NCI-H446 (cell line): ENCODE measurements at places on chromosomes 7 and 10.

- DNase-seq, result no peak
These were observed 485.8 kb downstream of the PLXDC2 start for GRCh38 chr10:20302033-20302432.

- no peak for DNase-seq
These were observed 191.4 kb upstream of the STK17A start for GRCh38 chr7:43391518-43391917.

DNA sequence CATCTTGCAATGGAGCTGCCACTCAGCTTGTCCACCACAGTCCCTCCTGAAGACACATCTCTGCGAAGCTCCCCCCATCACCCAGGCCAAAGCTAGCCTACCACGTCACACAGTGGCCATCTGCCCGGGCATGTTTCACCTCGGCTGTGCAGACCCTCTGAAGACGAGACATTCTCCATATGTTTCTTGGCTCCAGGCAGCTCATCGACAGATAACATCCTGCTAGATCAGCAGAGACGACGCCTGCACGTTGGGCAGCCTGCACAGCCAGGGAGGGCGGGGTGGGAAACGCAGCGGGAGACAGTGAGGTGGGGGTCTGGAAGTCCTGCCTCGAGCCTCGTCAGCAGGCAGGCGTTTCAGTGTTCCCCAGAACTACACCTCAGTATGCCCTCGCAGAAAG is 53.0 kb downstream of the PTPRN2 start:
- DNase-seq, result no peak

DNA sequence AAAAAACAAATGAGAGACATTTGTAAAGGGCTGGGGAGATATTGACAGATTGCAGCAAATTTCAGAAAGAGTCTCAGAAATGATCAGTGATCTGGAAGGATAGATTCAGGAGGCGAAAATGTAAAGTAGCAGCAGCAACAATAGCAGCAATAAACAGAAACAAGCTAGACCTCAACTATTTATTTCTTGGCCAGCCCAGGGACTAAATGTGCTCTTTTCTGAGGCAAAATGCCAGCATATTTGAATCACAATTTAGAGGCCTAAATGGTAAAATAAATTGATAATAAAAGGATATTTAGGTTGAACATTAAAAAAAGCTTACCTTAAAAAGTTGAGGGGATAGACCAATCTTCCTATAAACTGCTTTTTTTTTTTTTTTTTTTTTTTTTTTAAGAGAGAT is 134.6 kb upstream of the ITGB1 start:
- DNase-seq, result no peak

- no peak for DNase-seq
These were observed 58.2 kb downstream of the ENTPD1 start for GRCh38 chr10:95814011-95814727.

- no peak for DNase-seq
These were observed at the start of gene MINDY4 for GRCh38 chr7:30771174-30771879. Gene MINDY4, plus strand, starts transcription at chr7:30771417. Its CDS starts 77 bp downstream, at chr7:30771494.

- DNase-seq, result peak; percentile 86
These were observed 330.2 kb upstream of the FZD1 start for GRCh38 chr7:90933984-90934383.

GRCh38 chr7:142770661-142771352 is at the start of gene PRSS2:
Gene PRSS2, plus strand, starts transcription at chr7:142770970. Its CDS starts 13 bp downstream, at chr7:142770983.
- no peak for DNase-seq

DNA sequence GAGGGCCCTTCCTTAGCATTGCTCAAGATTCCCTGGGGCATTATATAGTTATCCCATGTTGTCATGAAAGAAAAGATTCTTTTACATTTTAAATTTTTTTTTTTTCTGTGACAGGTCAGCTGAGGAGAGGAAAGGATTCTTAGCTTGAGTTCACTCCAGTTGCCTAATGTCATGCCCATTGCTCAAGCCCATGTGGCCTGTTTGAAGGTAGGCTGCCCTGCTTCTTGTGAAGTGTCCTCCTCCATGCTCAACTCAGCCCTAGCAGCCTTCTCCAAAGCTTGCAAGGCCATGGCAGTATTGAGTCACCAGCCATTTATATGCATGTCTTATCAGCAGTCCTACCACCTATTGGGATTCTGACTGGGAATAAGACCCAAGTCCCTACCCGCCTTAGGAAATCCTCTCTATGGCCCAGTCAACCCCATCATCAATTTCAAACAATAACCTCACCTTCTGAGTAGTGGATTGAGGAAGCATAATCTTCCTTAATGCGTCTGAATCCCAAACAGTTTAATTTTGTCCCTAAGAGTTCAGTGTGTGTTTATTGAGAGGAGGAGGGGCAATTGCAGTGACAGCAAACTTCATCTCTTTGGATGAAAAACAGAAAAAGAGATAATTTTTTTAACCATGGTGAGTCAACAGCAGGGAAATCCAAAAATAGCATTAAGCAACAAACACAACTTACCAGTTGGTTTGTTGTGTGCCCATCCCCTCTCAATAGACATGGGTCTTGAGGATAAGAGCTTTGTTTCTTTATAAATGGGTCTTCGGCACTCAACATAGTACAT is 38.6 kb upstream of the WASL start:
- DNase-seq, result no peak

GRCh38 chr10:93070378-93071176 is 3.1 kb upstream of the CYP26A1 start:
- no peak for DNase-seq

DNA sequence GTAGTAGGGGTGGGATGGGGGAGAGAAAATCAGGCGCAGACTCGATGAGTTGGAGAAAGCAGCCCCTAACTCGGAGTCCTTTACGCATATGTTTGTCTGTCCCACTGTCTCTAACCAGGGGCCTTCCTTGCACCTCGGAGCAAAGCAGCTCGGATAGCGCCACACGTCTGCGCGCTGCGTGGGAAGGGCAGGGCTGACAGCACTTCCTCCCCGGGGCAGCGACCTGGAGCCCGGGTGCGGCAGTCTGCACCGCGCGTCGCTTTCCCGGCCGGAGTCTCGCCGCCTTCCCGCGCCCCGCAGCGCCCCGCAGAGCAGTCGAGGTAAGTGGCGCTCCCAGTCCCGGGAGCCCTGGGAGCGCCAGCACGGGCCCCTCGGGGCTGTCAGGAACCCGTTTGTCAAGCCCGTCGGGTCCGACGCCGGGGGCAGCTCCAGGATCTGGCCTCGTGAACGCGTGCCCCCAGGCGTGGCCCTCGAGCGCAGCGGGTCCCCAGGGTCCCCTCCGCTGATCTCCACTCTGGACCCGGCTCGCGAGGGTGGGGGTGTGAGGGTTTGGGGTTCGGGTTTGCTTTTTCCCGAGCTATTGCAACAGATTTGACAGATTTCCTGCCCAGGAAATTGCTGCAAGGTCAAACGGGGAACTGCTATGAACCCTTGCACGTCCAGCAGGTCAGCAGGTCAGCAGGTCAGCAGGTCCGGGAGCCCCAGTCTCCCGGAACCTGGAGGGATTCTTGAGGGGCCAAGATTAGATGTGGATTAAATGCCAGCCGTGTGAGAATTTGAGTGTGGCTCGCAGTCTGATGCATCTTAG is 597 bp downstream of the APBB1IP start:
- DNase-seq, result no peak

DNA sequence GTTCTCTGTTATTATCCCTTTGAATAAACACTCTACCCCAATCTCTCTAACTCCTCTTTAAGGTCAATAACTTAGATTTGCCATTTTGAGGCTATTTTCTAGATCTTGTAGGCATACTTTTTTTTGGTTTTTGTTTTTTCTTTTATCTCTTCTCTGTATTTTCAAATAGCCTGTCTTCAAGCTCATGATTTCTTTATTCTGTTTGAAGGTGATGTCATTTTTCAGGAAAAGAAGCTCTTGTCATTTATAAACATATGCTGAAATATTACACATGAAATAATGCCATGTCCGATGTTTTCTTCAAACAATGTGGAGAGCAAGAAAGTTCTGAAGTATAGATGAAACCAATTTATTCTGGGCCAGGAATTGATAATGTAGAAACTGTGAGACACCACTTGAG is 57.5 kb upstream of the CABCOCO1 start:
- DNase-seq, result no peak

- no peak for DNase-seq
These were observed 38.4 kb downstream of the SLC39A12 start for GRCh38 chr10:17989908-17990767.

DNA sequence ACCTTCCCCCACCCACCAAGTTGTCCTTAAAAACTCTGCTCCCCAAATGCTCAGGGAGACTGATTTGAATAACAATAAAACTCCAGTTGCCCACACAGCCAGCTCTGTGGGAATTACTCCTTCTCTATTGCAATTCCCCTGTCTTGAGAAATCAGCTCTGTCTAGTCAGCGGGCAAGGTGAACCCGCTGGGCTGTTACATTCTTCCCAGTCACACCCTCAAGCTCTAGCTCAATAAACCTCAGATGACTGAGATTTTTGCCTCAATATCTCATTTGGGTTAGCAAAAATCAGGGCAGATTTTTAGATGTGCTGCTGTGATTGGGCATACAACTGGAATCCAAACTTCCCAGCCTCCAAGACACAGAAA is 32.9 kb downstream of the SVOPL start:
- DNase-seq, result no peak

GRCh38 chr10:44809647-44810046 is 101.5 kb upstream of the TMEM72 start:
- no peak for DNase-seq

- DNase-seq, result no peak
These were observed 16.0 kb downstream of the GIMAP5 start for GRCh38 chr7:150753239-150753638.

GRCh38 chr7:150939466-150939865 is 38.7 kb downstream of the KCNH2 start:
- no peak for DNase-seq

DNA sequence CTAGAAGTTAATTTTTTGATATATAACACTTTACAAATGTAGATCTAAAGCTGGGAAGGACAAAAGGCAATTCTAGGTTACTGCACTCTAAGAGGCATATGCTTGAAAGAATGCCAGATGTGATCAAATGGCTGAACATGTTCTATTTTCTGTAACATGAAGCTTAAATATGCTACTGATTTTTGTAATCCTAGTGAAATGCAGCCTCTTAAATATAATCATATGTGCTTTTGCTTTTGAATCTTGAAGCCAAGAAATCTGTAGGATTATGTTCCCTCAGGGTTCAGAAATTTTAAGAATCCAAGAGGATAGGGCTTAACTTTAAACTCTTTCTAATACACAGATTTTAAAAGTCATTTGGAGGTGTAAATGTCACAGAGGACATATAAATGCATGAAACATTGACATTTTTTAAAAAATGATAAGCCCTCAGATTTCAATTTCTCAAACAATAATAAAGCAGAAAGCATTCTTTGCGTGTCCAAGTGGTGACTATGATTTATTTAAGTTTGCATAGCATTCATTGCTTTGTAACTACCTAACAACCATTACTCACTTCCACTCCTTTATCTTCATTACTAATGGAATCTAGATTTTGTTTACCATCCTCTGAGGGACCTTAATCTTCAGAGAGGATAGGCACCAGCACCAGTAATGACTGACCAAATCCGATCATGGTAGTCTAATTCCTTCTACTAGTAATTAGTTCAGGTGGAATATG is 170.4 kb downstream of the MAGI2 start:
- DNase-seq, result peak; percentile 8

GRCh38 chr7:38806912-38807311 is 102.1 kb downstream of the VPS41 start:
- no peak for DNase-seq

GRCh38 chr7:47610506-47611044 is 28.7 kb upstream of the TNS3 start:
- DNase-seq, result no peak

GRCh38 chr7:105173586-105173985 is 159.6 kb downstream of the KMT2E start:
- DNase-seq, result no peak

DNA sequence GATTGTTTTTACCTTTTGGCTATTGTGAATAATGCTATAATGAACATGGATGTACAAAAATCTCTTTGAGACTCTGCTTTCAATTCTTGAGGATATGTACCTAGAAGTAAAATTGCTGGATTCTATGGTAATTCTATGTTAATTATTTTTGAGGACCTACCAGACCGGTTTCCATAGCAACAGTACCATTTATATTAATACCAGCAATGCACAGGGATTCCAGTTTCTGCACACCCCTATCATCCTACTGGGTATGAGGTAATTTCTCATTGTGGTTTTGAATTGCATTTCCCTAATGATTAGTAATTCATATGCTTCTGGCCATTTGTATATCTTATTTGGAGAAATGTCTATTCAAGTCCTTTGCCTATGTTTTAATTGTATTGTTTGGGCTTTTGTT is 9.9 kb upstream of the PPP1R9A start:
- no peak for DNase-seq

GRCh38 chr7:127253281-127254162 is 781 bp upstream of the GRM8 start:
- peak; percentile 45 for DNase-seq

DNA sequence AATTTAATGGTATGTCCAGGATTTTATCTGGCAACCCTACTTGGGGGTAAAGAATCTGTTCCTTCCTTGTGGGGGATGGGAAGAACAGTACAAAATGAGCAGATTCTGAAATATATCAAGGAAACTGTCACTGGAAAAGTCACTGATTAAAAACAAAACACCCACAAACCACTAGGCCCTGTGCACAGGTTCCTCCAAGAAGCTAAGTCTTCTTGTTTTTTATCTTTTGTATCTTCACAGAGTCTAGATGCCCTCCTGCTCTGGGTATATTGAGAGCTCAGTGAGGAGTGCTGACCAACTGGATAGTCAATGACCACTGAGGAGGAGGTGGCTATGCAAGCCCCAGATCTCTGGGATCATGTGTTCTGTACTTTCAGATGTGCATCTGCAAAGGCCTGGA is 86.8 kb upstream of the ANKRD1 start:
- DNase-seq, result no peak

GRCh38 chr7:46569133-46569465 is 648.0 kb upstream of the IGFBP3 start:
- no peak for DNase-seq

DNA sequence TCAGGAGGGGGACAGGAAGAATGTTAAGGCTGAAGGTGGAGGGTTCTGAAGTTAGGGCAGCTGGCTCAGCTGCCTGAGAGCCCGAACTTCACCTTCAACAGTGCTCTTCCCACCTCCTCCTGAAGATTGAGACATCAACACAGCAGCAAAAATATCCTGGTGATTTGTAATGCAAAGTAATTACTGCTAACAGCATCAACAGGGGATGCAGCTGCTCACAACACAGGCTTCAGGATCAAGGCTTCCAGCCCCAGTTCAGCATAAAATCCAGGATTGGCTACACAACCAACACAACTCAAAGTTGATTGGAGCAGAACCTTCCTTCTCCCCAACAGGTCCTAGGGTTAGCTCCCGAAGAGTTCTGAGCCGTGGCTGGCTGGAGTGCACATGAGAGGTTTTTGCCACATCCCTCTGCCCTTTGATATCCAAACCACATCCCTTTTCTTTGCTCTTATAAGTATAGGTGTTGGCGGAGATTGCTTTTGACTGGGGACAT is 242.4 kb downstream of the KIAA1217 start:
- DNase-seq, result no peak

GRCh38 chr10:35025916-35026315 is 64.2 kb downstream of the CUL2 start:
- no peak for DNase-seq

DNA sequence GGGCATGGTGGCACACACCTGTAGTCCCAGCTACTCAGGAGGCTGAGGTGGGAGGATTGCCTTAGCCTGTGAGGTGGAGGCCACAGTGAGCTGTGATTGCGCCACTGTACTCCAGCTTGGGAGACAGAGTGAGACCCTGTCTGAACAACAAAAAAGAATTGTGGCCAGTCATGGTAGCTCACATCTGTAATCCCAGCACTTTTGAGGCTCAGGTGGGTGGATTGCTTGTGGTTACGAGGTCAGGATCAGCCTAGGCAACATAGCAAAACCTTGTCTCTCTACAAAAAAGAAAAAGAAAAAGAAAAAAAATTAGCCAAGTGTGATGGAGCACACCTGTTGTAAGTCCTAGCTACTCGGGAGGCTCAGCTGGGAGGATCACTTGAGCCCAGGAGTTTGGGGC is 22.8 kb downstream of the MARCHF5 start:
- no peak for DNase-seq
